ENCODE measurements at places on chromosomes 5 and 9. TPM values are rescaled to one million over a fixed set of nuclear protein-coding genes. Genes with fewer than 3 reads are reported as not detected.

Gene FOXD4L6
- not detected for total RNA-seq

Gene GZMA
- total RNA-seq: not detected

Gene SLC22A5
- 6.2 TPM for total RNA-seq

Gene CTXN3
- not detected for total RNA-seq

Gene FLT4
- 0.58 TPM for total RNA-seq

Gene PCDHGA6
- 3.1 TPM for total RNA-seq

Gene SLC28A3
- total RNA-seq: 1.1 TPM

Gene PCDHGB1
- total RNA-seq: 0.38 TPM

Measured in regular cardiac myocyte (primary cell).